ENCODE measurements at places on chromosomes 6 and 20.

DNA sequence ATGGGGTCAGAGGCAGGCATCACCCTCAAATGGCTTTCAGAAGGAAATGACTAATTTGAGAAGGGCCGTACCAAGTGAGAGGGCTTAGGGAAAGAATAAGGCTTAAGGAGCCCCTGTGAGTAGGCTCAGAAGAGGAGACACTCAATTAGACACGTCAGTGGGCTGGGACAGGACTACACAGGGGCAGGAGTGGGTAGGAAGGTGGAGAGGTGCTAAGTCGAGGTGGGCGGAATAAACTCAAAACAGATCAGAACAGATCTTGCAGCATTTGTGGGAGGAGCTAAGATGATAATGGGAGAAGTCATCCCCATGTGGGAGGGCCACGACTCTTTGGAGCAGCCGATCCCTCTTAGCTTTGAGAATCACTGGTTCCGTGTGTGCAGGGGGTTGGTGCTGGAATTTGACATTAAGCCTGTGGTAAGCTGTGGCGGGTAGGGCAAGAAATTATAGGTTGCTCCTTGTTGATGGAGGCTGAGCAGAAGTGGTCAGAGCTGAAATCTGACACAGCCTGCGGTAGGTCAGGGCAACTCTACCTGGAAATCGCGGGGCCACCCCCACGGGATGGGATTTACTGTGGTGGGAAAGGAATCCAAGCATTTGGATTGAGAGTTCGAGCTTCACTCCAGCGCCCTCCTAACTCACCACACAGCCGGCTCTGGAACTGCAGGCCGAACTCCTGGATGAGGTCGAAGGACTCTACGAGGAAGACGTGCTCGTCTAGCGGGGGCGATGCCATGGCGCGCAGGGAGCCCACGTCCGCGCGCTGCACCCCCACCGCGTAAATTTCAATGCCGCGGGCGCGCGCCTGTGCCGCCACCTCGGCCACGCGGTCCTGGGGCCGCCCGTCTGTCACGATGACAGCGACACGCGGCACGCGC, 2.8 kb upstream of the RBPJL start:
- DNase-seq = no peak

- DNase-seq = no peak
These were observed 40.2 kb downstream of the PDYN start for GRCh38 chr20:1953621-1954020.

DNA sequence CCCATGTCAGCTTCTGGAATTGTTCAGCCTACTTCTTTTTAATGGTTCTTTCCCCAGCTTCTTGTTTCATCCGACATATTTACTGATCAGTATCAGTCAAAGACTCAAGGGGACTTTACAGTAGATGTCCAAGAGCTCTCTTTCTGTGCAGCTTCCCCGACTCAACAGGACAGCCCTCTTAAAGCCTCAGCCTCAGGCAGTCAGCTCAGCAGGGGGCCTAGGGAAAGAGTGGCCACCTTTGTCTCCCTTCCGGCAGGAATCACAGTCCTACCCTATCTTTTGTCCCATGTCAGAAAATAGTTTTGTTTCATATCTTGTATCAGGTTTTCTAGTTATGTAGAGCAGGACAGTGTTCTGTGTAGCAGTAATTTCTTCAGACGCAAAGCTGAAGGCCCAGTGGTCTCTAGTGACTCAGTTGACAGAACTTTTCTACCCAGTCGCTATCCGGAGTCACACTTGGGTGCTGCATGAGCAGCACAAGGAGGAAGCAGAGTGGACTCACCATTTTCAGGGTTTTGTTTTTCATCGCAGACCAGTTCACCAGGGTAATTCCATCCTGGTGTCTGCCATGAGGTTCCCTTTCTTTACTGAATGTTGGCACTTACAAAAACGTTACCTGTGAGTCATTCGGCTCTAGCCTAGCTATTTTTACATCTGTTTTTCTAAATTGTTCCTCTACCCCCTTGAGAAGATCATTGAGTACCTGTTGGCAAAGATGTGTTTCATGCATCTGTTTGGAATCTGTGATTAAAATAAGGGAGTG, 47.7 kb downstream of the SPATA2 start:
- no peak for DNase-seq

DNA sequence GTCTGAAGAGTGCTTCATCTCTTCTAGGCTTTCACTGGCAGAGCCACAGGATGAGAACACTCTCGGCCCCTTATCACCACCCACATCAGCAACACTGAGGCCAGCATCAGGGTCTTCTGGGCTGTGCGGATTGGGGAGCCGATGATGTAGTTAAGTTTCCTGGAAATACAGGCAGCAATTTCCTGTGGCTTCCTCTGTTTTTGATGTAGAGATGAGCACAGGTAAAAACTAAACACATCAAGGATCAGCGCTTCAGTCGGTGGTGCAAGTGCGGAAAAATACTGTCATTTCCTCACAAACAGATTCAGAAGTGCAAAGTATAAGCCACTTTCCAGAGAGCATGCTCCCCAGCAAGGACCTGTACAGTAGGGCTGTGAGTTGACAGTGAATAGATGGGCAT, 62.6 kb downstream of the BACH2 start:
- DNase-seq = peak; percentile 83

DNA sequence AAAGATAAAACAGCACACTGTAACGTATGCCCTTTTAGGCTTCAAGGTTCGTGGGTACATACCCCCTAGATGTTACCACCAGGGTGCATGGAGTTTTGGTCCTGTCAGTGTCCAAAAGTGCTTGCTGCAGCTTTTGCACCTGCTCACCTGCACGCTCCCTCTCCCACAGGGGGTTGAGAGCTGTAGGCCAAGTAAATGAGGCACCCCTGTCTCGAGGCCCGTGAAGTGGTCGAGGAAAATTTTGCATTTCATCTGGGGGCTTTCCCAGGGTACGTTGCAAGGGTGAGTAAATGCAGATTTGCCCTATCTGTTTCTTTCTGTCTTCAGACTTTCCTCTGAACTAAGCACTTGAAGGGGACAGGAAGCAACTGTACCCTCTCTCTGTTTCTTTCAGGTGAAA, 136.0 kb downstream of the THBS2 start:
- no peak for DNase-seq

GRCh38 chr20:60837173-60837770, 414.8 kb upstream of the CDH4 start:
- DNase-seq = no peak

- DNase-seq = no peak
These were observed 186.7 kb upstream of the TENT5A start for GRCh38 chr6:81938991-81939732.

- DNase-seq = no peak
These were observed 226.5 kb downstream of the MAFB start for GRCh38 chr20:40462566-40462965.

All from activated T-cell treated with anti-CD3 and anti-CD28 coated beads, Interleukin-2, amount 50 U/mL, for 48 hours (primary cell).